ENCODE measurements at places on chromosomes 16 and 17.

- DNase-seq, result no peak
Measured at GRCh38 chr16:67967958-67968399, 458 bp downstream of the SLC12A4 start.

DNA sequence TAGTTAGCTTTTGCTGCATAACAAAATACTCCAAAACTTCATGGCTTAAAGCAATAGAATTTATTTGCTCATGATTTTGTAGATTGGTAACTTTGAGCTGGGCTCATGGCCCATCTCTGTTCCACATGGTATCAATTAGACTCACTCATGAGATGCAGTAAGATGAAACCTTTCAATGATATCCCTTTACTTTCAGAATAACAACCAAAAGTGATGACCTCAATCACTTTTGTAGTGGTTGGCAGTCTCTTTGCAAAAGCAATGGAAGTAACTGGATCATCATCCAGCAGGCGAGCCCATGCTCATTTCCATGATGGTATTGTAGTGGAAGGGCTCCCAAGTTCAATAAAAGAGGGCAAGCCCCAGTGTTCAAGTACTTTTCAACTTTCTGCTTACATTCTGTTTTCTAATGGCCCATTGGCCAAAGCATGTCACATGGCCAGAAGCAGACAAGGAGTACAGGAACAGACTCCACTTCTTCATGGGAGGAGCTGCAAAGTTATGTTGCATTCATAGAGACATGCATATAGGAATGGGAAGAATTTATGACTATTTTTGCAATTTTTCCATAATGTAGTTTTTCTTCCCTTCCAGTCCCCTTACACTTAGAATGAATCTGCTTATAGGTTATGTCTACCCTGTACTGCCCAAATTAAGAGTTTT is 41.7 kb downstream of the EFCAB5 start:
- DNase-seq, result no peak

GRCh38 chr17:72358465-72358864 is 237.6 kb downstream of the SOX9 start:
- peak; percentile 86 for DNase-seq

DNA sequence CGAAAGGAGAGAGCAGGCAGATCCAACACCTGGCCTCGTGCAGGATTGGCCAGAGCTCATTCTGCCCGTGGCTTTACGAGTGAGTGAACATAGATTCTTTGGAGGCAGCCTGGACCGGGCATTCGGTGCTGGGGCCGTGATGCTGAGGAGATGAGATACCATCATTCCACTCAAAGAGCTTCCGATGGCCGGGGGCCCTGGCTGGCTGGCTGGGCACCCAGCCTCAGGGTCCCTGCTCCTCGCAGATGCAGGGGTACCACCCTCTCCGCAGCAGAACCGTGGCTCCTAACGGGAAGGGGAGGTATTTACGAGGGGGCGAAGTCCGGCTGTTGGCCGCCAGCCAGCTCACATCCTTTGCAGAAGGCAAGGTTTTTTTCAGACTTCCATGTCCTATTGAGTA is 66.1 kb upstream of the FOXF1 start:
- no peak for DNase-seq

- DNase-seq, result no peak
Measured at GRCh38 chr16:51056331-51056730, 94.7 kb downstream of the SALL1 start.

- no peak for DNase-seq
Measured at GRCh38 chr16:4693956-4694641, 737 bp downstream of the NUDT16L1 start.

DNA sequence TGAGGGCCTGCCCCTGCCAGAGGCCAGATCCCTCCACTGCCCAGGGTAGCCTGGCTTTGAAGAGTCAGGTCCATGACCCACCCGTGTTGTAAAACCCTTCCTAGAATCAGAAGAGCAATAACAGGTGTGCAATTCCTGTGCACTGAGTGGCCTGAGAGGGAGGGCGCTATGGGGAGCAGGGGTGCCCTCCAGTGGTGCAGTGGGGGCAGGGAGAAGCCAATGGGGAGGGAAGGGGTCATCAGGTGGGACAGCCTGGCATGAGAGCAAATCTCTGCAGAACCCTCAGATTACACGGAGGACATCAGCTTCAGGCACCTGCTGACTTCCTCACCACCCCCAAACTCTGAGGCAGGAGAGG is 72.9 kb upstream of the ZNF469 start:
- DNase-seq, result no peak

DNA sequence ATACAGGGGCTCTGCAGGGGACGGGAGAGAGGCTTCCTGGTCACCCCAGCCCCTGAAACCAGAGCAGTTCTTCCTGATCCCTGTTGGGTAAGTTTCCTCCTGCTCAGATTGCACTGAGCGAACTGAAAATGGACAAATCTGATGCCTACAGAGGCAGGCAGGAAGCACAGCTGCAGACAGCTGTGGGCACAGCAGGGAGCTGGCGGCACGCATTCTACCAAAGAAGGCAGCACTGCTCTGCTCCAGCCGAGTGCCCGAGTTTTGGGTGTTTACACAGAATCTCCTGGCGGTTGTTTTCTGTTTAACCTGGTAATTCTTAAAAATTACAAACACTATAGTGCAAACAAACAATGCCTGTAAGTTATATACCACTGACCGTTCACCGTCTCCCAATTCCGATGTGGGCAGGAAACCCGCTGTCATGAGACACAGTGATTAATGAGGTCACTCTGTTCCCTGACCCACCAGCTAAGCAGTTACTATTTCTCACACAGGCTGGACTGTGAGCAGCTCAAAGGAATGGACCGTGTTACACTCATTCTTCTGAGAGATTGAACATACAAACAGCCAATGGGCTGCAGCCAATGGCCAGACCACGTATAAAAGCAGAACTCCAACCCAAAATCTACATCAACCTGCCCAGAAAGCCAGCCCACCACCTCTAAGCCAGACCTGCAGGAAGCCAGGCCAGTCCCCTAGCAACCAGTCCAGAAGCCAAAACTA is 25.5 kb downstream of the NSMCE1 start:
- peak; percentile 84 for DNase-seq
